ENCODE measurements at places on chromosomes 11 and 22.

- DNase-seq = no peak
Observed at GRCh38 chr11:113159988-113160807, 154.2 kb upstream of the TTC12 start.

DNA sequence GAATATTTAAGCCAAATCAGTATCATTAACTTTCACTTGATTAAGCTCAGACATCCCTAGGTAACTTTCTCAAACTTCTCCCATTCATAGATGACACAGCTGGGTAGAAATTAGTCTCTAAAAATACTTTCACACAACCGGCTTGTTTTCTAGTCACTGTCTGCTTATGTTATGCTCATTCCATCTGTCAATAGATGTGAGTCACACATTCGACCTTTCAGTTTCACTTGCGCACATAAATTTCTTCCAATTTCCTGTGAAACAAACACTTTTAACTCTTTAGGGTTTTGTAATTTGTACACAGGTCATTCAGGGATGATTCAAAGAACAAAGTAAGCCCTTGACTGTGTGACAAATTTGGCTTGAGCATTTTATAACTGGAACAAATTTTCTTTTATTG is 723.0 kb downstream of the KCNA4 start:
- no peak for DNase-seq

- DNase-seq = no peak
Observed at GRCh38 chr11:78354408-78355308, 63.0 kb downstream of the GAB2 start.

DNA sequence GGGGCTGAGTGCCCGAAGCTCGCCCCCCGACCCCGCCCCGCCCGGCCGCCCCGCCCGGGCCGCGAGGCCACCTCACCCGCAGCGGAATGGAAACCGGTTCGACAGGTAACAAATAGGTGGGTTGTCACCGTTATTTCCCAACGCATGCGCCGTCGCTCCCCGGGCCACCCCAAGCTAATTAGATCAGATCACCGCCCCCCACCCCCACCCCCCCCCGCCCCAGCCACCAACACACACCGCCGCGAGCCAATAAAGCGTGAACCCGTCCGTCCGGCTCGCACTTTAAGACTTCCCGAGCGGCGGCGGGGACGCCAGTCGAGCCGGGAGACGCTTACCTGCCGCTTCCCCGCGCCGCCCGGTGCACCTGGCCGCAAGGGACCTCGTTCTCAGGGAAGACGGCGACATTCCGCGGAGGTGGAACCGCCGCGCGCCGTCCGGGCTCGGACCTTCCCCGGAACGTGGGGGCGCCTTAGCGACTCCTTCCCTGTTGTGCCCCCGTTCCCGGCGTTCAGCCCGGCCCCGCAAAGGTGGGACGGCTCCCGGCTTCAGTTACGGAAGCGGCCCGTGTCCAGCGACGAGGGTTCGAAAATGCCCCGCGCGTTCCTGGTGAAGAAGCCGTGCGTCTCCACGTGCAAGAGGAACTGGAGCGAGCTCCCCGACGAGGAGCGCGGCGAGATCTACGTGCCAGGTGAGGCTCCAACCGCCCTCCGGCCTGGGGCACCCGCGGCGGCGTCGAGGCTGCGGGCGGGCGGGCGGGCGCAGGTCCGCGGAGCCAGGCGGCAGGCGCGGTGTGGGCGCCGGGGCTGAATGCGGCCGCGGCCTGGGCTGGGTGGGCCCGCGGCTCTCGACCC is at the start of gene OVOL1:
OVOL1 (plus strand) TSS at position 278 of the 851 bp plus-strand sequence; CDS start at position 589, 311 bp downstream.
- DNase-seq = peak; percentile 95

- DNase-seq = no peak
Observed at GRCh38 chr11:47394050-47394321, 14.4 kb upstream of the SLC39A13 start.

DNA sequence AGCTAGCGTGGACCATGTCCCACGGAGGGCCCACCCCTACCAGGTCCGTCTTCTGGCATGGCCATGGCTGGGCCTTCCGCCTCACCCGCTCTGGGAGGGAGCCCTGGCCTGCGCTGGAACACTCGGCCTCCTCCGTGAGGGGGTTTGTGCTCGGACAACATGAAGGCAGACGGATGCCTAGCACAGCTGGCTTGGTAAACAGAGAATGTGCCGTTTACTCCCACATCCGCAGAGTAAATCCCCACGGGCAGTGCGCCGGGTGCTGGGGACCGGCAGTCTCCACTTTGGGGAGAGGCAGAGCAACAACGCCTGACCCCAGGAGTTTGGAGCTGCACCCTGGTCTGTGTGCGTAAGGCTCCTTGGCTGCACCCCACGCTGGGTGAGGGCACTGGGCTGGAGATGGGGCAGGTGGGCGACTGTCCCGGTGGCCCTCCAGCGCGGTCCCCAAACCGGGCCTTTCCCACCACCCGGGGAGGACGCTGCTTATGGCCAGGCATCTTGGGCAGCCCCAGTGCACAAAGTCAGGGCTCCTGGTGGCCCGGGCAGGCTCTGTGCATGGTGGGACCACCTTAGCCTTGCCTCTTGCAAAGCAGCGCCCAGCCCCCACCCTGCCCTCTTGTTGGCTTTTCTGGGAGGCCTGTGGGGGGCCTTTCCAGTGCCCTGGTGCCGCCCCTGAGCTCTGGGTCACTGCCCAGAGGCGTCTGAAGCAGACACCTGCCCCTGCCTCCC is 30.7 kb upstream of the MUC5AC start:
- no peak for DNase-seq

DNA sequence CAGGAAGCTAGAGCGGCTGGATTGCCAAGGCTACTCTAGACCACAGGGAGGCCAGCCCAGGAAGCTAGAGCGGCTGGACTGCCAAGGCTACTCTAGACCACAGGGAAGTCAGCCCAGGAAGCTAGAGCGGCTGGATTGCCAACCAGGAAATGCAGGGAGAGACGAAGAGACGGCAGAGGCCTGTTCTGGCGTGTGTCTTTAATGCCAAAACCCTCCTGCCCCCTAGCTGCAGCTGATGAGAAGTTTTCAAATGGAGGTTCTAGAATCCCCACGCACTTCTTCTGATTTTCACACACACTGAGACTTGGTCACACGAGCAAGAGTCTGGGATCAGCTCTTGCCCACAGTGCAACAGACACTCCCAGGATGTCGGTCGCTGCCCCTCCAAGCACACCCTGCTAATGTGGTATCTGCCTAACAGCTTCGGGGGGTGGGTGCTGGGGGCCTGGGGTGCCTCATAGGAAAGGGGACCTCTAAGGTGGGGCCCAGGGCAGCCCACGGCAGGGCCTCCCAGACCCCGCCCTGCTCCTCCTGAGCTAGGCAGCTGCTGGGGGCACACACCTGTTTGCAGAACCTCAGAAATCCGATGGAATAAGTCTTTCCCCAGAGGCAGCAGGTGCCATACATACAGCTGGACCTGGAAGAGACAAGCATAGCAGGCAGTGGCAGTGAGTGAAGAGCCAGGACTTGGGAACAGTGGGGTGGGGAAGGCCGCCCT is 28.5 kb downstream of the MAFF start:
- DNase-seq = no peak

GRCh38 chr11:34653031-34653430 is 32.1 kb downstream of the EHF start:
- DNase-seq = no peak

DNA sequence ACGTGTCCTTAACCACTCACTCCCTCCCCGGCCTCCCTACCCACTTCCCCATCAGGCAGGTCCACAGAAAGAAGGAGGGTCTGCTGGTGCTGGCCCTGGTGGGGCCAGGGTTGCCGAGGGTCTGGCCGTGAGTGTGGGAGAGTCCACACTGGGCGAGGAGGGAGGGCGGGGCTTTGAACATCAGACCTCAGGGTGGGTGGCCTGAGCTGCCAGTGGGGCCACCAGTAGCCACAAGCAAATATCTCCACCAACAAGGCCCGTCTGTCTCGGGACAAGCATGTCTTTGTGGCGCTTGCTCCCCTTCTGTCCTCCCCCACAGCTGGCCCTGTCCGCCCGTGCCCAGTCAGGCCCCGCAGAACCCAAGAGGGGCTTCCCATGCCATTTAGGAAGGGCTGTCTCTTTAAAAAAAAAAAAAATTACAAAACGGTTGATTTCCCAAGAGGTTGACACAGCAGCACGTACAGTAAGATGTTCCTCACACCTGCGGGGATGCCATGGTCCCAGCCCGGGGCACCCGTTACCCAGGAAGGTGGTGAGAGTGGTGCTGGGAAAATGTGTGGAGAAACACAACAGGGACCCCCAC is 17.7 kb upstream of the TALDO1 start:
- no peak for DNase-seq

GRCh38 chr11:35523331-35523768 is 2.1 kb downstream of the PAMR1 start:
- DNase-seq = no peak

- no peak for DNase-seq
Observed at GRCh38 chr22:33851240-33851639, 69.0 kb downstream of the LARGE1 start.

GRCh38 chr11:86214710-86215109 is 29.8 kb upstream of the EED start:
- no peak for DNase-seq

GRCh38 chr11:7511401-7511800 is 2.4 kb upstream of the PPFIBP2 start:
- DNase-seq = no peak

DNA sequence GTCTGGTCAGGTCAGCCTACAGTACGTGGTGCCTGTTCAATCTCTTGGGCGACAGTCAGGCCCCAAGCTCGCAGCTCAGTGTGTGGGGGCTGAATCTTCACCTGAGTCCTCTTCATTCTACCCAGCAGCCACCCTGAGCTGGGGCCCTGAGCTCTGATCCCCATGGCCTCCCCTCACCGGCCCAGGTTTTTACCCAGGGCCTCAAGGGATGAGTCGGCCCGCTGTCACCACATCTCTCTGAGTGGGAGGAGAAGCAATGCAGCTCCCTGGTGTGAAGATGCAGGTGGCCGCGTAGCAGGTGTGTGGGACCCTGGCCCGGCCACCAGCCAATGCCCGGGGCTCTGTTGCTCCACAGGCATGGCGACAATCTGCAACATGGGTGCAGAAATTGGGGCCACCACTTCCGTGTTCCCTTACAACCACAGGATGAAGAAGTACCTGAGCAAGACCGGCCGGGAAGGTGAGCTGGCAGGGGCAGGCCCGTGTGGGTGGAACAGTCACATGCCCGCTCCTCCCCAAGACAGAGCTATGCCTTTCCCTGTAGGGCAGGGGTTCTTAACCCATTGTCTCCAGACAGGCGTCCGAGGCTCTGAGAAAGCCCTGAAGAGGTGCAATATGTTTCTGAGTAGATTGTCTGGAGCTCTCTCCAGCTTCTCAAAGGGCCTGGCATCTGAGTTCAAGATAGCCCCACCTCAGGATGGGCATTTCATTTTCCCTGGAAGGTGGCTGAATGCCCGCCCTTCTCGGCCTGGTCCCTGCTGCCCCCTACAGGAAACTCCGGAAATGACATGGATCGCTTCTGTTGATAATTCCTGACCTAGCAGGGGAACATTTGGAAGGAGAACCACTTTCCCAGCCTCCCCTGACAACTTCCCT is 26.9 kb downstream of the POLR3H start:
- peak; percentile 79 for DNase-seq

DNA sequence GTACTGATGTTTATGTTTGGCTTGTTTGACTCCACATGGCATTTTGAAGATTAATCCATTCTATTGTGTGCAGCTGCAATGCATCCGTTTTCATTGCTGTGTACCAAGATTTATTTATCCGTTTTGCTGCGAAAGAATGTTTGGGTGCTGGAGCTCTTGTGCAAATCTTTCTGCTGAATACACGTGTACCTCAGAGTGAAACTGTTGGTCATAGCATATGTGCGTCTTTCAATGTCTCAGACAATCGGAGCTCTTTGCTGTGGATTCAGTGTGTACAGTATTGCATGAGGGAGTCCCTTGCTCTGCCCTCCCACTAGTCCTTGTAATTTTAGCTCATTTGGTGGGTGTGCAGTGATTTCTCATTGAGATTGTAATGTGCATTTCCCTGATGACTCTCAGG is 545.4 kb downstream of the TBC1D22A start:
- DNase-seq = no peak
